ENCODE measurements at places on chromosomes 11 and 22. TPM values are rescaled to one million over a fixed set of nuclear protein-coding genes. Genes with fewer than 3 reads are reported as not detected.

The CHCHD10 gene
- 138 TPM for total RNA-seq

The CD3E gene
- 0.63 TPM for total RNA-seq

The CALCA gene
- not detected for total RNA-seq

The TREH gene
- not detected for total RNA-seq

DNA sequence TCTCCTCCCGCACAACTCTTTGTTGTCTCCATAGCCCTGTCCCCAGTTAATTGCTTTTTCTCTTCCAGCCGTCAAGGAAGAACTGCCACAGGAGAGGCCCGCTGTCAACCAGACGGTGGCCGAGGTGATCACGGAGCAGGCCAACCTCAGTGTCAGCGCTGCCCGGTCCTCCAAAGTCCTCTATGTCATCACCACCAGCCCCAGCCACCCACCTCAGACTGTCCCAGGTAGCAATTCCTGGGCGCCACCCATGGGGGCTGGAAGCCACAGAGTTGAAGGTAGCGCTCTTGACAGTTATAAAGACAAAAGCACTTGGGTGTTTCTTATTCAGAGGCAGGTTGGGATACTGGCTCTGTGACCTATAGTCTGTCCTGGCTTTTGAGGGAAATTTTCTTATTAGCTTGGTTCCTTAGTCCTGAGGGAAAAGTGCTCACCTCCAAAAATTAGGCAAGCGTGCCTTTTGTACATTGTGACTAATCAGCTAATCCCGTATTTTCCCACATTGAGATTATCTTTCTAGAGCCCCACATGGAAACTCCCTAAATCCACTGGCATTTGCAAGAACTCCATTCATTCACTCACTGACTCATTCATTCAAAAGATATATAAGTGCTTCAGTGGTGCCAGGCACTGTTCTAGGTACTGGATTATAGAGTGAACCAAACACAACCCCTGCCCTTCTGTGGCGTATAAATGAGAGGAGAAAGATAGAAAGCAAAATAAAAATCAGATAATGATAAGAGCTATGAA is 65.9 kb downstream of the KREMEN1 start:
- peak; percentile 13 for DNase-seq
- no peaks in the 10 kb centered on the region for H3K36me3 ChIP-seq
- no peak overlapping the region for H3K27ac ChIP-seq
- H3K27me3 ChIP-seq = no peaks in the 10 kb centered on the region
- H3K4me3 ChIP-seq = no peak overlapping the region

GRCh38 chr22:44335903-44336803 is 23.4 kb upstream of the SHISAL1 start:
- no peak for DNase-seq
- H3K27me3 ChIP-seq = peaks cover 8% of the 10 kb centered on the region
- H3K4me1 ChIP-seq = no peaks in the 10 kb centered on the region

GRCh38 chr11:64132191-64132771 is 33.6 kb downstream of the MACROD1 start:
- no peaks in the 10 kb centered on the region for H3K4me1 ChIP-seq
- no peak overlapping the region for H3K4me3 ChIP-seq
- no peak overlapping the region for H3K27ac ChIP-seq
- H3K36me3 ChIP-seq = no peaks in the 10 kb centered on the region
- DNase-seq = no peak

GRCh38 chr11:31417816-31418215 is 48.2 kb downstream of the DNAJC24 start:
- no peaks in the 10 kb centered on the region for H3K36me3 ChIP-seq
- DNase-seq = no peak
- H3K4me1 ChIP-seq = no peaks in the 10 kb centered on the region
- no peak overlapping the region for H3K27ac ChIP-seq

DNA sequence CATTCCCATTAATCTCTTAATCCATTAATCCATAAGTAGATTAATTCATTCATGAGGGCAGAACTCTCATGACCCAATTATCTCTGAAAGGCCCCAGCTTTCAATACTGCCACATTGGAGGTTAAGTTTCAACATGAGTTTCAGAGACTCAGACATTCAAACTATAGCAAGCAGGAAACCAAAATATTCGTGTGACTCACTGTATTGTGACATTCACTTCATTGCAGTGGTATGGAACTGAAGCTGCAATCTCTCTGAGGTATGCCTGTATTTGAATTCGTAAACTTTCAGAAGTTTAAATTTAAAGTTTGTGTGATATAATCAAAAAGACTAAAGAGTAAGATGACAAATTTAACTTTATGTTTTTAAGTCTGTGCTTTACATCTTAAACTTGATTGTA is 2.9 kb upstream of the OR52J3 start:
- DNase-seq = no peak
- no peaks in the 10 kb centered on the region for H3K27me3 ChIP-seq
- H3K4me3 ChIP-seq = no peak overlapping the region
- no peaks in the 10 kb centered on the region for H3K4me1 ChIP-seq
- no peak overlapping the region for H3K27ac ChIP-seq

- DNase-seq = no peak
- H3K4me3 ChIP-seq = no peak overlapping the region
- H3K36me3 ChIP-seq = no peaks in the 10 kb centered on the region
- H3K4me1 ChIP-seq = no peaks in the 10 kb centered on the region
- H3K27ac ChIP-seq = no peak overlapping the region
Observed at GRCh38 chr11:12420706-12421105, 43.3 kb downstream of the PARVA start.

DNA sequence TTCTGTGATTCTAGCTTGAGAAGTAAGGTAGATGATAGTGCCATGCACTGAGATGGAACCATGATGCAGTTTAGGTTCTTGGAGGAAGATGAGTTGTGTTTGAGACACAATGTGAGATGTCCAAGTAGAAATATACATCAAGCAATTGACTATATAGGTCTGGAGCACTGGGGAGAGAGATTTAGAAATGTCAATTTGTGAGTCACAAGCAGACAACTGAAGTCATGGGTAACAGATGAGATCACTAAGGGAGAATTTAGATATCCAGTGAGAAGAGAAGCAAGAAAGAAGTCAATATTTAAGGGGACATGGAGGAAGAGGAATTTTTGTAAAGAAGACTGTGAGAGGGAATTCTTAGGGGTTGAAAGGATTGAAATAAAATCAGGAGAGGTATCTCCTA is 65.1 kb upstream of the RRAS2 start:
- H3K27me3 ChIP-seq = no peaks in the 10 kb centered on the region
- DNase-seq = no peak
- H3K36me3 ChIP-seq = no peaks in the 10 kb centered on the region
- H3K27ac ChIP-seq = no peak overlapping the region
- H3K4me1 ChIP-seq = peaks cover 8% of the 10 kb centered on the region

DNA sequence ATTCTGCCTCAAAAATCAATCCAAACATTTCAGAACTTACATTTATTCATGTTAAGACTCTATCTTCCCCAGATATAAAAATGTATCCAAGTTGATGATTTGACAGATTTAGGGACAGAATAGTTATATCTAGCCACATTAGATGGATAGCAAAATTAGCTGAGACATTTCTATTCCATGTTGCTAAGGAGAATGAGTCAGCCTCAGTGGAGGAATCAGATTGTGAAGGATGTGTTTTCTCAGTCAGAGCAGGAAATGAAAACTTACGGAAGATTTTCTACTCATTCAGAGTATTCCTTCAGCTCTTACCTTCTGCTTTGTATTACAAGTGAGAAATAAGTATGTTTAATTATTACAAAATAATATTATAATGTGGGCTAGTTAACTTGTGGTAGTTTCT is 556.3 kb upstream of the ANO3 start:
- H3K4me3 ChIP-seq = no peak overlapping the region
- H3K27ac ChIP-seq = no peak overlapping the region
- H3K4me1 ChIP-seq = no peaks in the 10 kb centered on the region
- DNase-seq = no peak
